Activated CD4-positive, alpha-beta T cell treated with anti-CD3 and anti-CD28 coated beads for 24 hours (primary cell): ENCODE measurements at places on chromosomes 2 and 18.

DNA sequence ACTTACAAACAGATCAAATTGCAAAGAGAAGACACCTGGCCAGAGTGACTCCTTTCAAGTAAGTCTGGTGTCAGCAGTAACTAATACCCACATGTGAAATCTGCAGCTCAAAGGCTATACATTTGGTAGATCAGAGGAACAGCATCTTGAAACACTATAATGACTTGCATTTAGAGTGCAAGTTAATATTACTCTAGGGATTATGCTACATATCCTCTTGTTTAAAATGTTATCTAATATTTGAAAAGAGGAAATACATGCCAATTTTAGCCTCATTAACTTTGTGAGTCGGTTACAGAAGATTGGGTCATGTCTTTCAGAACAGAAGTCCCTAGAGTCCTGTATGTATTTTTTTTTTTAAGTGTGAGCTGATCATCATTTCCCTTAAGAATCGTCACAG lies 15.2 kb downstream of the LANCL1 start:
- DNase-seq = no peak

- no peak for DNase-seq
These were observed 714 bp downstream of the RPIA start for GRCh38 chr2:88692187-88692586.

- no peak for DNase-seq
These were observed 8.0 kb downstream of the E2F6 start for GRCh38 chr2:11457935-11458334.

DNA sequence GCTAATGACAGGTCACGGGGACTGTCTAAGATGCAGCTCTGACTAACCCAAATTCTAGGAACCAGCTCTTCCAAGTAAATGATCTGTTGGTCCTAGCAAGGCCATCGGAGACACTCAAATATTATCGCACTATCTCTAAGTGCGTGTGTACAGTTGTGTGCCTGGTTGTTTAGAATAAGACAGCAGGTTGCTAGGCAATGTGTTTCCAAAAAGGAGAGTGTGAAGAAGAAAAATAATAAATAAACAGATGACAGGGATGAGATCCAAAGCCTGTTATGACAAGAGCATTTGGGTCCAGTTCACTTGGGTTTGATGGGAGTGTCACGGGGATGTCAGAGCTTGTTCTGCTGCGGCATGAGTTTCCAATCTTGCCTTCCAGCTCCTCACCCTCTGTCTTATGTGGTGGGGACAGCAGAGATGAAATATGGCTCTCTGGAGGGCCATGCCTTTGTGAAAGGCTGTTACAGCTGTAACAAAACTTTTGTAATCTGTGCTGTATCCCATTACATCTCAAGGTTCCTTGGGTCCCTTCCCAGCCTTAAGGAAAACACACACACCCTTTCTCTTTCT lies 127.5 kb upstream of the TNP1 start:
- no peak for DNase-seq

- DNase-seq = no peak
These were observed 139.2 kb upstream of the COL3A1 start for GRCh38 chr2:188835006-188835405.

DNA sequence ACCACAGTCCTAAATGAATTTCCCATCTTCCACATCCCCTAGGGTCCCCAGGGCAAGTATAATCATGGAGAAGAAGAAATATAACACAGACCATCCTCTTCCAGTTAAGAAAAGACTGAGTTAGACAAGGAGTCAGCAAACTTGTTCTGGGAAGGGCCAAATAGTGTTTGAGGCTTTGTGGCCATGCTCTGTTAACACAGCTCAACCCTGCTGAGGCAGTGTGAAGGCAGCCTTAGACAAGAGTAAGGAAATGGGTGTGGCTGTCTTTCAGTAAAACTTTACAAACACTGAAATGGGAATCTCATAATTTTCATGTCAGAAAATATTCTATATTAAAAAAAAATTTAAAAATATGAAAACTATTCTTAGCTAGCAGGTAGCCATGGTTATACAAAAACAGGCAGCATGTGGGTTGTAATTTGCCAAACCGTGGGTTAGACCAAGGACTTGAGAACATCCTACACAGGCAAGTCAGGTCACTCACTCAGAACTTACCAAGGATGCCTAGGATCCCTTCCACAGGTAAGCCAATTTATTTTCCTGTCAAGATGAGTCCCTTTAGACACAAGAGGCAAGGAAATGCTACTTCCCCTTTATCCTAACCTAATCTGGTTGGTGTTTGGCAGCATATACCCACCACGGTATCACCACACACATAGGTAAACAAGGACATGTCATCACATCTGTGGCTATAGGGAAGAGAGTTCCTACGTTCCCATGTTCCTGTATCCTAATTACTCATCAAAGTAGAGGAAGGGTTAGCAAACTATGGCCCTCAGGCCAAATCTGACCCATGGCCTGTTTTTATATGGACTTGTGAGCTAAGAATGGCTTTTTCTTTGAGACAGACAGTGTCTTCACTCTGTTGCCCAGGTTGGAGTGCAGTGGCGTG lies 31.9 kb downstream of the C2orf74 start:
- no peak for DNase-seq

GRCh38 chr2:122414902-122415301 lies 659.5 kb downstream of the TSN start:
- no peak for DNase-seq

DNA sequence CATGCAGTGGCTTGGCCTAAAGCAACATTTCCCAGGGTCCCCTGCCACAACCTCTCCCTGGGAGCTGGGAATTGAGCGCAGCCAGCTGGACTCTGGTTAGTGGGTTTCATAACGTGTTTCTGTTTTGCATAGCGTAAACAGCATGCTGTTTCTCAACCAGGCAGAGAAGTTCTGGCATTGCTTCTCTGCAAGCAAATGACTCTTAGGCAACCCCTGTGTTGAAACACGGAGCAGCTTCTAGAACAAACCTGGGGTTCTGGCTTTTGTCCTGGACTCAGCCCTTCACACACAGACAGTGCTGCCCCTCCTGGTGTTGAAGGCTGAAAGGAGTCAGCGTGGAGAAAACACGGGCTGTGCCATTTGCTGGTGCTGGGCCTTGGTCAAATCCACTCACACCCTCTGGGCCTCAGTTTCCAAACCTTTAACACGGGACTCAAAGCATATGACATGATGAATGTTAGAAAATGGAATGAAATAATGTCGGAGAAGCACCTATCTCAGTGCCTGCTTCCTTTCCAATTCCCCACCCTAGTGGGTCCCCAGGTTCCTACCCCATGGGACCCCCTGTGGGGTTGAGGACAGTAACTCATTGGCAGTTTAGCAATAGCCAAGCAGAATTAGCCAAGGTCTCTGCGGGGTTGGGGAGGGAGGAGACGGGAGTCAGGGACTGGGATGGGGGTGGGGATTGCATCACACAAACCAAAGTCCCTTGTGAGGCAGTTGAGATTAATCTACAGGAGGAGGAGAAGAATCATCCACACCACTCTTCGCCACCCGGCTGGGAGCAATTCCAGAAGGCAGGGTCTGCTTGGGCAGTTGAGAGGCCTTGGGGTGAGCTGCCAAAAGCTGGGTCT lies 30.2 kb upstream of the IL1R2 start:
- no peak for DNase-seq

DNA sequence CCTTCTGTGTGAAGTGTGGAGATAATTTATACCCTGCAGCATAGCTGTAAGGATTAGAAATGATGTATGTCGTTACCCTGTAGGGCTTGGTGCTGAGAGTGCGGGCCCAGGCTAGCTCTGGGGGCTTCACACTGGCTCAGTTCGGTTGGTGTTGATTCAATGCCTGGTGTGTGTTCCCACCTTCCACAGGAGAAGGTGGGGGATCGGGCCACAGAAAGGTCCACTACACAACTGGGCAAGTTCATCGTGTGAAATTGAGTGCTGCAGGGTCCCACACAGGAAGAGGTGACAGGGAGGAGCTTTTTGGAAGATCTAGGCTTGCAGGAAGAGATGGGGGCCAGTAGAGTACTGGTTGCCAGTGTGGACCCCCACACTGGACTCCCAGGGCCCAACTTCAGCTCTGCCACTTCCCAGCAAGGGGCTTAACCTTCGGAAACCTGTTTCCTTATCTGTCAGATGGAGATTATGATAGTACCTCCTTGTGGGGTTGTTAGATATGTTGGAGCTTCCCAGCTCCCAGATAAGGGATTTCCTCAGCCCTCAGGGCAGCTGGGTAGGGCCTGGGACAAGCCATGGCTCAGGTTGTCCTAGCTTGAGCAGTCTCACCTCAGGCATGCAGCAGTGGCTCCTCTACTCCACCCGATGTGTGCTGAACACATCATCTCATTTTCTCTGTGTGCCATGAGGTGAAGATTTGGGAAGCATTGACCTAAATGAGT lies 71.5 kb downstream of the TMEM247 start:
- DNase-seq = no peak

- DNase-seq = no peak
These were observed 42.3 kb downstream of the TRAF3IP1 start for GRCh38 chr2:238362626-238363025.

DNA sequence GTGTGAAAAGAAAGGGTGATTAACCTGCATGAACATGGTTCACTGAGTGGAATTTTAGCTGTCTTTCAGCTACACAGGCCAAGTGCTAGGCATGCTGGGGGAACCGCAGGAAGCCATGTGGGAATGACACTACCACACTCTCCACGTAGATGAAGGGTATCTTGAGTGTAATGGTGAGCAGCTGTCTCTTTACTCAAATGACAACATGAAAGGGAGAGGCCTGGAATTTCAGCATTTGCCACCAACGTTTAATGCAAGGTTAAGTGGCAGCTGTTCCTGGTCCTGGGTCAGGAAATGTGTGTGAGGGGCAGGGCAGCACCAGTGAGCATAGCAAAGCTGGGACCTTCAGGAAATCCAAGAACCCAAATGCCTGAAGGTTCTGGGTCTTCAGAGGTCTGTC lies 588.4 kb downstream of the SLC4A3 start:
- no peak for DNase-seq

GRCh38 chr2:160207804-160208654 lies 8.0 kb upstream of the ITGB6 start:
- DNase-seq = no peak

DNA sequence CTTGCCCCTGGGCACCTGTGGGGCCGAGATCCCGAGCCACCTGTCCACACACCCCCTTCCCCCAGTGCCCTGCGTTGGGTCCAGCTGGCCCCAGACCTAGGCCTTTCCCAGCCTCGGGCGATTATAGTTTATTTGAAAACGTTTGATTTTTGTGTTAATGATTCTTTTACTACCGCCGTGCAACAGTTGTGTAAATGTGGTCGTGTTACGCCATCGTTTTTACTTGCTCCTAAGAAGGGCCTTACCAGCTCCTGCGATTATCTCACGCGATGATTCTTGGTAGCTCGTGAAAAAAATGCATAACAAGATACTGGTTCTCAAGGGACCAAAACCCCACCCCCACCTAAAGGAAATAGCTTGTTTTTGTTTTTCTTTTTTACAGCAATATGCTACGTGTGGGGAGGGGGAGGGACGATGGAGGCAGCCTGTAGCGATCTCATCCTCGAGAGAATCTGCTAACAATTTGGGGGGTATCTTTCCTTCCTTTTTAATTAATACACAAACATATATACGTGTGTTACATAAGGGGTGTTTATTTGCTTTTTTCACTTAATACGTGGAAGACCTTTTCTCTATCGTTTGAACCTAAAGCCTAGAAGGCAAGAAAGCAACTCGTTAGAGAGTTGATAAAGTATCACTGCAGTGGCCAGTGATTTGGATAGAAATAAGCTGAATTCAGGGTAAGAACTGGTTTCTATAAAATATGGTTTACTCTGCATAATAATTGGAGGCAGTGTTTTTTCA lies 1.0 kb downstream of the ZDBF2 start:
- DNase-seq = no peak

GRCh38 chr2:57881998-57882888 lies 164.4 kb upstream of the VRK2 start:
- no peak for DNase-seq

DNA sequence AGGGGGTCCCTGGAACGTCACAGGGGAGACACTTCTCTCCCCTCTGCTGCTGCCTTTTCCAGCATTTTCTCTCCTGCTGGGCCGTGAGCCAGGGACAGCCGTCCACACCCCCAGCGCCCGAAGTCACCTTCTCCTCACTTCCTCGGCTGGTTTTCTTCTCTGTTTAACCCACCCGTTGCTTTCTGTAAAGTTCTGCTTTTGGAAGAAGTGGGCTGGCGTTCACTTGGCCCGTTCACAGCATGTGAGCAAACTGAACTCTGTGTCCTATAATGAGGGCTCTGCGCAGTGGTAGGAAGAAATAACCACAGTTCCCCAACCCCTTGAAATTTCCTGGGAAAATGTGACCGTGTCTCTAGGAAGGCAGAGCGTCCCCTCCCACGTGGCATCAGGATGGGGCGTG lies 187.0 kb upstream of the HDAC4 start:
- DNase-seq = no peak

DNA sequence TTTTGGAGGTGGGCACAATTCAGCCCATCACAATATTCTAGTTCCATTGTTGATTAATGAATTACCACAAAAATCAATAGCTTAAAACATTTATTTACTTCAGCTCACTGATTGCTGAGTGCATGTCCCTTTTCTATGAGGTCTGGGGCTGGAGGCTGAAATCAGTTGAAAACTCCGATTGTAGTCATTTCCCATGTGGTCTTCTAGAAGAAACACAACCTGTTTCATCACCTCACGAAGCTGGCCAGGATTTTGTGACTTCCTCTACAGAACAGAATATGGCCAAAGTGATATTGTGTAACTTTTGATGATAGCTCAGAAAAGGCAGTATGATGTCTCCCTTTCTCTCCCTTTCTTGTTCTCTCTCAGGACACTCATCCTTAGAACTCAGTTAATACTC lies 44.1 kb upstream of the CYRIA start:
- no peak for DNase-seq

DNA sequence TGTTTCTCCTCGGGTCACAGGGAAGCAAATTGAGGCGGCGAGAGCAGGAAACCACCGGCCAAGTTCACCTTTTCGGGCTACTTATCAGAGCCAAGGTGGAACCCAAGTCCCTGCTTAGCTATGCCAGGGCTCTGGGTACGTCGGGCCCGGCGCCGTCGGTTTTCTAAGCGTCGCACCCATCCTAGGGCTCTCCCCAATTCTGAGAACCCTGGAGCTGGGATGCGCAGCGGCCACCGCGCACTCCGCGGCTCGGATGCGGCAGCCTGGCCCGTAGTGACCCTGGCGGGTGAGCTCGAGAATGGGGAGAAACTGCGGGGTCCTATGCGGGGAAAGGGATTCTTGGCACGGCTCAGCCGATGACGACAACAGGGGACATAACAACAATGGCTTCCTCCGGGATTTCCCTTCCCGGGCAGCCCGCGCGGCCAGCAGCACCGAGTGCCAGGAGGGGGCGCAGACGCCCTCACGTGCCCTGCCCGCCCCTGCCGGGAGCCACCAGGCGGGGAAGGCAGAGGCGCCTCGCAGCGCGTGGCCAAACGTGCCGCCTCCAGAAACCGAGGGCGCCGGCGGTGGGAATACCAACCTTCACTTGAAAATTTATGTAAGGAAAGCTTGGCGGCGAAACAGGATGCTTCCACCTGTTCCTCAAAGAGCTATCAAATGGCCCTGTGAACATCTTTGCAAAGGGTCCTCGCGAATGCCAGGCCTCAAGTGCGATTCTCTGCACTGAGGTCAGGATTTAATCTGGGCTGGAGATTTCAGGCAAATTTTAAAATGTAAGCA lies 2.1 kb upstream of the SLC30A3 start:
- DNase-seq = peak; percentile 55
